ENCODE measurements at places on chromosomes 3 and 15.

- DNase-seq, result no peak
These were observed 173.7 kb downstream of the TMEM108 start for GRCh38 chr3:133211856-133212255.

GRCh38 chr3:183180110-183180783 lies 17.7 kb upstream of the LAMP3 start:
- DNase-seq, result no peak

GRCh38 chr15:83200162-83200561 lies 7.5 kb downstream of the HDGFL3 start:
- DNase-seq, result no peak

- DNase-seq, result no peak
These were observed 111.8 kb upstream of the MBNL1 start for GRCh38 chr3:152156880-152157279.

DNA sequence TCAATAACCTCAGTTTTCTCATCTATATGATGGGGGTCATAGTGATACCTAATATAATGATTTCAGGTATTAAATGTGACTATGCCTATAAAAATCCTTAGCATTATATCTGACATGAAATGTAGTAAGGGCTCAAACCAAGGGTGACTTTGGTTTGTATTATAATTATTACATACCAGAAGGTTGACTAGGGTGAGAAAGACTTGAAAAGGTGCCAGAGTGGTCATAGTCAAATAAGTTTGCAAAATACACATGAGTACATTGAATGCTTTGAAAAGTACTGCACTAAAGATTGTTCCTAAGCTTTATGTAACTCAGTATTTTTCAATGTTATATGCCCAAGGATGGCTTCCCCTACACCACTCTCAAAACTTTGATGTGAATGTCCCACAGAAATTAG lies 297.2 kb downstream of the ARPP21 start:
- no peak for DNase-seq

DNA sequence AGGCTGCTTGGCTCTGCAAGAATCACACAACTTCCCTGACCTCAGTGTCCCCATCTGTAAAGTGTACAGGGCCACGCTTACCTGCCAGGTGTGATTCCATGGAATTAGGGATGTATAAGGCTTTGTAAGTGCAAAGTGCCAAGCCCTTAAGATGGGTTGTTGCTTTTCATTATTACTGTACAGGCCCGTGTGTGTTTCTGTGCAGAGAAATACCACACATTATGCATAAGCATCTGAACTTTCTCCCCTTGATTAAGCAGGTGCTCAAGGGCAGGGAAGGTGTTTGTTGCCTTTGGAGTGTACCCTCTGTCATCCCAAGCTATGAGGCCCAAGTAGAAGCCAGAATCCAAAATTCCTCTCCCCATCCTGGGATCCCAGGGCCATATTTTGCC lies 13.6 kb upstream of the HRH1 start:
- no peak for DNase-seq

DNA sequence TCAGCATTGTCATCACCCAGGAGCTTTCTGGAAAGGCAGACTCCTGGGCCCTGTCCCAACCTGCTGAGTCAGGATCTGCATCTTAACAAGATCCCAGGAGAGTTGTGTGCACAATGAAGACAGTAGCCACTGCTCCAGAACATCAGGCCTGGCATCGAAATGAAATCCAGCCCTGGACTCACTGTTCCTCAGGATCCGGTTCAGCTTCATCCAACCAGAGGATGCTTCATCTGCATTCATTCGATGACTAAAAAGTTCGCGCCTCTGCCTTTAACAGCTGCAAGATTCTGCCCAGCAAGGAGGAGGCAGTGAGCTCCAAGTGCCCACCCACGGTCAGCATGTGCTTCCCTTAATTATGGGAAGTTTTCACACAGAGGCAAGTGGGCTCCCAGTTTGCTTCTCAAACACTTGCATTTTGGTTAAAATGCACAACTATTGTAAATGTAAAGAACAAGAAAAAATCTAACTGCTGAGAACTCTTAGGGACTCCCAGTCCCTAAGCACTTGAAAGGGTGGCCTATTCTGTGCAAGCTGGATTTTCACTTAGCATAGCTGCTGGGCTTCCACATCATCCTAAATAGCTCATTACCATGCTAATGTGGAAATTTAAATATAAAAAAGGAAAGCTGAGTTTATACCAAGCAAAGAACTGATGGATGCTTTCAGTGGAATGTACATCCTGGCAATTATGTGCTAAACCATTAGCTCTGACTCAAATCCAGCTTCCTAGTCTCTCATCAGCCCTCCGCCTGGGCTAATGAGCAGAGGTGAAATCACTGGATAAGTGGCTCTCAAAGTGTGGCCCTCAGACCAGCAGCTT lies 25.5 kb upstream of the ESYT3 start:
- DNase-seq, result no peak

DNA sequence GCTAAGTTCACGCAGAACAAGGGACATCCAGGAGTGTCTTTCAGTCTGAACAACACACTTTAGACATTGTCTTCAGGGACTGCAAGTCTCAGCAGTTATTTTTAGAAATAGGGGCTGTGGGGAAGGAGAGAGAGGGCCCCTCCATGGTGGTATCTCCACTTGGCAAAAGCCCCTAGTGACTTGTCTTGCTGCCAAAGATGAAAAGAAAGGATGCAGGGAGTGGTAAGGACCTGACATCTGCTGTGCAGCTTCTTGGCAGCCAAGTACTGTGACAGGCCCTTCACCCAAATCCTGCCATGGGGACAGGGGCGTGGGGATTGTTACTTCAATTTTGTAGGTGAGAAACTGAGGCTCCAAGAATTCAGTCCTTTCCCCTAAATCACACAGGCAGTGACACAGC lies 21.0 kb upstream of the SEMA6D start:
- no peak for DNase-seq

- peak; percentile 43 for DNase-seq
These were observed 45.2 kb upstream of the FILIP1L start for GRCh38 chr3:100159331-100160153.

GRCh38 chr3:58560771-58561311 lies 16.4 kb downstream of the FAM107A start:
- peak; percentile 94 for DNase-seq

GRCh38 chr3:126784254-126784653 lies 80.2 kb downstream of the CHCHD6 start:
- DNase-seq, result no peak

- no peak for DNase-seq
These were observed 4.2 kb downstream of the NEO1 start for GRCh38 chr15:73056460-73056859.

GRCh38 chr15:90348456-90348855 lies 3.6 kb upstream of the ZNF774 start:
- no peak for DNase-seq

DNA sequence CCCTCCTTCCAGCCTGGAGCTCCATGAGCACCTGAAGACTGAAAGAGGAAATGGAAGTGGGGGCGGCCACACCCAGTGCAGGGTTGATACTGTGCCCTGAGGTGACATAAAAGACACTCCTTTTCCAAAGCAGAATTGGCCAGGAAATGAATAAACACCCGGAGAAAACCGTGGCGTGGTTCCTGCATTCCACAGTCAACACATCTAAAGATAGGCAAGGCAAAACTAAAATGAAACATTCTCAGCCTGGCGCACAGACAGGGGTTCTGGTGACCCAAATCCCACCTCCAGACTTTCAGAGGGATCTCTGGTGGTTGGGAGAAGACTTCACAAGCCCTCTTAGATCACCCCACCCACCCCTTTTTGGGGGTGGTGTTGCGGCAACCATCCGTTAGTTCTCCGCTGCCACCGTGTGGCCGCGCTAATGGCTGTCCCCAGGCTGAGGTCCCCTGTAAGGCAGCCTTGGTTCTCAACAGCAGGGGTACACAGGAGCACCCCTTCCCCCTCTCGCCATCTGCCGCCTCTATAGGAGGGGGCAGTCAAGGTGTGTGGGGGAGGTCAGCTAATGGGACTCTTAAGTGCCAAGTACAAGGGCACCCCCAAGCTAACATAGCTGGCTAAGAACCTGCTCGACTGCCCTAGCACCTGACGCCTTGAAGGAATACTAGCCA lies 2.5 kb upstream of the MST1R start:
- DNase-seq, result no peak

DNA sequence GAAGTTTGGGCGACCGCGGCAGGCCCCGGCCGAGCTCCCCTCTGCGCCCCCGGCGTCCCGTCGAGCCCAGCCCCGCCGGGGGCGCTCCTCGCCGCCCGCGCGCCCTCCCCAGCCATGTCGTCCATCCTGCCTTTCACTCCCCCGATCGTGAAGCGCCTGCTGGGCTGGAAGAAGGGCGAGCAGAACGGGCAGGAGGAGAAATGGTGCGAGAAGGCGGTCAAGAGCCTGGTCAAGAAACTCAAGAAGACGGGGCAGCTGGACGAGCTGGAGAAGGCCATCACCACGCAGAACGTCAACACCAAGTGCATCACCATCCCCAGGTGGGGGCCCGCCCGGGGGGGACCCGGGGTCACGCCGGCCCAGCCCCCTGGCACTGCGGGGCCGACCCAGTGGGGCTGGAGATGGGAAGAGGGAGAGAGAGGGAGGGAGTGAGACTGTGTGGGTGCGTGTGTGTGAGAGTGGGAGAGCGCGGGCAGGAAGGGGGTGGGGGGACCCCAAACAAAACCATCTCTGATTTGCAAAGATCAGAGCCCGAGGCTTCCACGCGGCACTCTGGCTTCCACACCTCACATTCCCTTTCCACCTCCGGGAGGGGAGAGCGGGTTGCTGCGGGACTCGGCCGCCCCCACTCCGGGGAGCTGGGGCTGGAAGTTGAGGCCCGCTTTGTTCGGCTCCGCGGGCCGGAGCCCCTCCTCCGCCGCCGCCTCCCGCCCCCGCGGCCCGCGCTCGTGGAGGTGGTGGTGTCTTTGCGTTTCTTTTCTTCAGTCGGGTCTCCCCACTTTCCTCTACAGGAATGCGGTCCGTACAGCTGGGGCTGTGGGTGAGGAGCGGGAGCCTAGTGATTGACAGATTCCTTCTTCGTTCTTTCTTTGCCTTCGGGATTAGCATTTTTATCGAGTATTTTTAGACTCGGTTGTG lies 898 bp downstream of the SMAD3 start:
- DNase-seq, result no peak

- DNase-seq, result no peak
These were observed 556 bp downstream of the CRYBG3 start for GRCh38 chr3:97822359-97822775.

GRCh38 chr15:31081588-31082250 lies 19.8 kb downstream of the TRPM1 start:
- DNase-seq, result no peak

GRCh38 chr3:177449360-177450006 lies 252.2 kb upstream of the TBL1XR1 start:
- DNase-seq, result no peak

DNA sequence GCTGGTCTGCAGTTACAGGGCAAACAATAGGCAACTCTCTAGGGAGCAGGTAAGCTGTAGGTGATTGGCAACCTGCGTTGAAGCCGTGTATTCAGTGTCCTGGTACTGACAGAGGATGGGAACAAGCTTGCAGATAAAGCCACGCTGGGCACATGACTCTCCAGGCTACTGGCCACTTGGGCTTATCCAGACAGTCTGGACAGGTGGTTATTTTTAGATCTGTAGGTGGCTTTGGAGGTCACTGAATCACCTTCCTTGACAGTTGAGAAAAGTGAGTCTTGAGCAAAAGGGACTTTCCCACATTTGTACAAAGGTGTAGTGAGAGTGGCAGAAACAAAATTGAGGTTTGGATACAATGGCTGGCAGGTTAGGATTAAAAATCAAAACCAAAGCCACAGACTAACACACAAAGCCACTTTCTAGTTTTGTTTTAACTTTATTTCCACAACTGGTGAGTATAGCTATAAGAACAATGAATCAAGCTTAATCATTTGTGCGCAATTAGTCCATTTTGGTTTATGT lies 22.3 kb upstream of the IL1RAP start:
- DNase-seq, result no peak

DNA sequence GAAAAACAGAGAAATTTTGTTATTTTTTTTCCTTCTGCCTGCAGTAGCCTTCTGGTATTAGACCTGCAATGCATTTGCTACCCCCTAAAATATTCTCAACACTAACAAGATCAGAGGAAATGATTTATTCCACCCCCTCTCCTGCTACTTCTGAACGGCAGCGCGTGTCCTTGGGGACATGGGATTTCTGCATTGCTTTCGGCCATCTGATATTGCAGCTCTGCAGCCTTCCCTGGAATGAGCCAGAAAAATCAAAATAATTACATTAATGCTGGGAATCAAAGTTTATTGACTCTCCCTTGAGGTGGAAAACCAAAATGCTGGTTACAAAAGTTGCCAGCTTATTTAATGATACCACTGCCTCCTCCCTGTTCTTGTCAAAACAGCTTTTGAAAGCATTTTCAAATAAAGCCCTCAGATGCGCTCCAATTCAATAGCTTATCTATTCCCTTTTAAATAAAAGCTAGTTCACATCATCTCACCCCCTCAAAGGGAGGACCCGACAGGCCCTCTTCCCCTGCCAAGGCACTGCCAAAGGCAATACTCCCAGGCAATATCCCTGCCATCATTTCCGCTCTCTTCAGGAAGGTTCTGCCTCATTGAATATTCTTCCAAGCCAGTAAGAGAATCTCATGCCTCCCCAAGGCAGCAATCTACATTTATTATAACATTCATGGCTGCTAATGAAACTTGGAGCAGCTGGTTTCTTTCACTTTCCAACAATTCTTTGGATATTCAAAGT lies 96.6 kb downstream of the FHIT start:
- no peak for DNase-seq

- DNase-seq, result no peak
These were observed 1.1 kb upstream of the MCCC1 start for GRCh38 chr3:183100376-183100775.

DNA sequence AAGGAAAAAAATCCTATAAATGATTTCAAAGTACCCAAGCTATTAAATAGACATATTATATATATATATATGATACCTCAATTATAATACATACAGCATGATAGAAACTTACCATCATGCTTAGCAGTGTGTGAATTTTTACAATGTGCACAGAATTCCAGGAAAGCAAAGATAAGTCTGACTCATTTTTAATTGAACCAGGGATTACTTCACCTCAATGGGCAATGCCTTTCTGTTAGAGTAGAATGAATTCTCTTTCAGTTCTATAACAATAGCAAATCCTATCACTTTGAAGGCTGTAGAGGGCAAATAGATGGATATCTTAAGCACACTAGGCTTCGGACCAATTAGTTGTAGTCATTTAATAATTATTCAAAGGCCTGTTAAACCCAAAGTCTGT lies 54.8 kb upstream of the P3H2 start:
- no peak for DNase-seq

DNA sequence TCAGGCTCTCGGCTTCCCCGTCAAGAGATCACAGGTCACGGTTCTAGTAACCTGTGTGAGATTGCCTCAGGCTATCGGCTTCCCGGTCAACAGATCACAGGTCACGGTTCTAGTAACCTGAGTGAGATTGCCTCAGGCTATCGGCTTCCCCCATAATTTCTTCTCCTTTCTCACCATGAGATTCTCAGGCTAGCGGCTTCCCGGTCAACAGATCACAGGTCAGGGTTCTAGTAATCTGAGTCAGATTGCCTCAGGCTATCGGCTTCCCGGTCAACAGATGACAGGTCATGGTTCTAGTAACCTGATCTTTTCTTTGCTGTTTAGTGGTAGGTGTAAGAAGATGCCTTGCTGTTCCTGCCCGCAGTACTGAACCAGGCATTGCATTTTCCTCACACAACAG lies 418.2 kb upstream of the ZNF717 start:
- DNase-seq, result no peak

- DNase-seq, result no peak
These were observed 11.9 kb downstream of the VGLL4 start for GRCh38 chr3:11631820-11632219.
